Left ventricle myocardium superior (tissue), 1 donor: ENCODE measurements at places on chromosomes 13 and 19.

- no peak for DNase-seq
These were observed 142.5 kb downstream of the SLC7A1 start for GRCh38 chr13:29452773-29453616.

DNA sequence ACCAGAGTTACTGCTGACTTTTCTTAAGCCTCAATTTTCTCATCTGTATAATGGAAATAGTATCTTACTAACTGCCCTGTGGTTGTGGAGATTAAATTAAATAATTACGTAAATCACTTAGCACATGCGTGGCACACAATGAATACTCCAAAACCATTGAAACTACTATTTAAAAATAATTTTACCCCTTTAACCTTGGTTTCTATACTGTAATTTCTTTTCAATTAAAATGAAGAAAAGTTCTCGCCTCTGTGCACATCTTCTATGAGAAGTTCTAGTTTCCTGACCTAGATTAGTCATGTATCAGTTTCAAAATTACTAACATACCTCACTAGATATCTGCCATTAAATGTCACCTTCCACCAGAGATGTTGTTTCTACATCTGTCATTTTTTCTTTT, 5.7 kb downstream of the SLITRK1 start:
- DNase-seq, result no peak

DNA sequence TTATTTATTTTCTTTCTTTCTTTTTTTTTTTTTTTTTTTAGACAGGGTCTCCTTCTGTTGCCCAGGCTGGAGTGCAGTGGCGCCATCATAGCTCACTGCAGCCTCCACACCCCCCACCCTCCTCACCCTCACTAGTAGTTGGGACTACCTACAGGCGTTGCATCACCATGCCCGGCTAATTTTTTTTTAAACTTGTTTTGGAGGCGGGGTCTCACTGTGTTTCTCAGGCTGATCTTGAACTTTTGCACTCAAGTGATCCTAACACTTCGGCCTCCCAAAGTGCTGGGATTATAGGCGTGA, 33.6 kb downstream of the GJA3 start:
- DNase-seq, result no peak

DNA sequence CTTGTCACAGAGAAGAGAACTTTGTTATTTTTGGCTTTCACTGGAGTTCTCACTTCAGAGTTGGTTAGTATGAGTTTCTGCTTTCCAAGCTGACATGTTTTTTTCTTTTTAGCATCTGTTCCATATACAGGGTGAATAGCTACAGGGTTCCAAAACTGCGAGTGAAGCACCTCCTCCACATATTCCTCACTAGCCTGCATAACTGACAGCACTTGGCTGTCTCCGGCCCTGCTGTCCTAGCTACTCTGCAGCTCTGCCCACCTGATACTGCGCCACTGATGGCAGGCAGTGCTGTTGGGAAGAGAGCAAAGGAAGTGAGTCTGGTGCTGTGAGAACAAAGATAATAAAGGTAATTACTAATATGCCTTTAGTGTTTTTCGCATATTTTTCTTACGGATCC, 6.8 kb downstream of the ATP8A2 start:
- no peak for DNase-seq

DNA sequence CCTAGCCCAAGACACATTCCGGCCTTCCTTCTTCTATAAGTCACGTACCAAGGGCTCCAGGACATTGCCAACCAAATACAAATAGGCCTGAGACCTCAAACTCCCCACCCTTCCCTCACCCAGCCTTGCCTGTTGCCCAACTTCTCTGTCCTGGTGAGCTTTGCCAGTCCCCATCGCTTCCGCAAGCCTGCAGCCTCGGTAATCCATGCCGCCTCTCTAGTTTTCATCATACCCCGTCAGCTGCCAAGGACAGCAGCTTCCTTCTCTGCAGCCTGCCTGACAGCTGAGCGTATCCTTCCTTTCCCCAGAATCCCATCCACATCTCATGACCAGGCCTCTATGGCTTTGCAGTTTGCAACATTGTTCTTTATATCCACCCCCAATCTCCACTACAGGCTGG, 36.6 kb upstream of the POMP start:
- peak; percentile 55 for DNase-seq

GRCh38 chr13:103238441-103238840, 172.2 kb upstream of the SLC10A2 start:
- DNase-seq, result no peak

DNA sequence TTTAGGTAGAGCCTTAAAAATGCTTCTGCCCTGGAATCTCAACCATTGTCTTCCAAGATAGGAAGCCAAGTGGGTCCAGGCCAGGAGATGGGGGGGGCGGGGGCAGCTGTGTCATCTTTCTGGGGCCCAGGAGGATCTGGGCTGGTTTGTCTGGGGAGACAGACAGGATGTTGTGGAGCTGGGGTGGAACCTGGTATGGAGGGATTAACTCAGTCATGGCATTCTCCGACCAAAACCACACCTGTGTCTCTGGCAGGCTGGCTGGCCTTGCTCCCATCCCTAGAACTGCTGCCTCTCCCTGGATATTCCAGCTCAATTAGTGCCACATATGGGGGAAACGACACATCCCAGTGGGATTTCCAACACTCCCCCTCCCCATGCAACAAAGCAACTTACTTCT, 2.7 kb upstream of the MAP2K7 start:
- DNase-seq, result no peak

DNA sequence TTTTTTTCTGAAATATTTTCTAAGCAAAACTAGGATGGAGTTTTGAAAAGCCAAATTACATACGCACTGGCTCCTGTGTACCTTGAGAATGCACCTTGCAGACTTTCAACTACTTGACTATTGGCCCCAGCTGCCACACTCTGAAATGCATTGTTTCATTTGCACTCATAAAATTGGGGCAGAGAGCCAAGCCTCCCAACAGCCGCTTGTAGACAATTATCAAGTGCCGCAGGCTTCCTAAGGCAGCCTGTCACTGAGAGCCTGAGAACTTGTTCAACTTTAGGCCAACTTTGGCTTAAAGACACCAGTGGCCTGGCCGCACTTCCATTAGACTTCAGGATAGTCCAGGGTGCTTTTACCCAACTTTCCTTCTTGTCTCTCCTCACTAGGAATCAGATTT, 115.7 kb upstream of the STARD13 start:
- peak; percentile 43 for DNase-seq

DNA sequence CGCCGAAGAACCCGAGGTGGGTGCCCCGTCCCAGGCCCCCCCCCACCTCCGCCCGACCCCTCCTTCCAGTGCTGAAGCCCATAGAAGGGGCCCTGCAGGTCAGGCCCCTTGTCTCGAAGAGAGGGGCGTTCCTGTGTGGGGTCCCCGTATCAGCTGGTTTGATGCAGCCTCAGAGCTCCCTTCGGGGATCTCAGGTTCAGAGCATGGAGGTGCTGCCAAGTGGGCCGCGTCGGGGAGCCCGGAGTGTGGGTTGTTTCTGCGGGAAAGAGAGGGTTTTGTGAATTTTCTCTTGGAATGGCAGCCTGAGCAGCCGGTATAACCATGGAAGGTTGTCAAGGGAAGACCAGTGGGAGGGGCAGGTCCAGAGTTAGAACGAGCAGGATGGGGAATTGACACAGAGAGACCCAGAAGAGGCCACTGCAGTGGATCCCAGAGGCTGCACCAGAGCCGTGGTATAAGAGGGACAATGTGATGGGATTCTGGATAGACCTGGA, 384 bp downstream of the TRAPPC2B start:
- DNase-seq, result no peak

DNA sequence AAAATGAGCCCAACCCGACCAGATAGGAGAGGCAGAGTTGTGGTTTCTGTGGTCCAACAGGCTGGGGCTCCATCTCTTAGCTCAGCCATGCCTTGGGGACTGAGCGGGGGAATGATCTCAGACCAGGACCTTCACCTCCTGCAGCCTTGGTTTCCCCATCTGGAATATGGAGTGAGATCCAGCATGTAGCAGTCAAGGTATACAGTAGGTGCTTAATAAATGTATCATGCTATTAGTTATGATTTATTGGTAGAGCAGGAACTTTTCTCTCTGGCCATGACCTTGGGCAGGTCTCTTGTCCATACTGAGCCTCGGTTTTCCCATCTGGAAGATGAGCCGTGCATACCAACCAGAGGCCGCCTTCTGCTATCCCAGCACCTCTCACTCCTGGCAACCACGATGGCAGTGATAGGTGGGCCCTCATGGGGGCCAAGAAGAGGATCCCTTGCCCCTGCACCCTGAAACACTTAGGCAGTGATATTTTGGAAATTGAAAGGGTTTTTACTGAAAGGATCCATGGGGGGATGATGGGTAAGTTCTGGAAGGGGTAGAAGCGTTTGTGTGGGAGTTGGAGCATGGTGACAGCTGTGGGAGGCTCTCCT, 9.1 kb downstream of the TM6SF2 start:
- no peak for DNase-seq

DNA sequence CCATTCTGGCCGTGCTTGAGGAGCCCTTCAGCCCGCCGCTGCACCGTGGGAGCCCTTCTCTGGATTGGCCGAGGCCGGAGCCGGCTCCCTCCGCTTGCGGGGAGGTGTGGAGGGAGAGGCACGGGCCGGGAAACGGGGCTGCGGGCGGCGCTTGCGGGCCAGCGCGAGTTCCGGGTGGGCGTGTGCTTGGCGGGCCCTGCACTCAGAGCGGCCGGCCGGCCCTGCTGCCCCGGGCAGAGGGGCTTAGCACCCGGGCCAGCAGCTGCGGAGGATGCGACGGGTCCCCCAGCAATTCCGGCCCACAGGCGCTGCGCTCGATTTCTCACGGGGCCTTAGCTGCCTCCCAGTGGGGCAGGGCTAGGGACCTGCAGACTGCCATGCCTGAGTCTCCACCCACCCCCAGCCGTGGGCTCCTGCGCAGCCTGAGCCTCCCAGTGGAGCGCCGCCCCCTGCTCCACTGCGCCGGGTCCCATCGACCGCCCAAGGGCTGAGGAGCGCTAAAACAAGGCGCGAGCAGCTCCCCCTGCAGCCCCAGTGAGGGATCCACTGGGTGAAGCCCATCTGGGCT, 76.5 kb downstream of the PCDH20 start:
- no peak for DNase-seq

- peak; percentile 78 for DNase-seq
These were observed 1.3 kb downstream of the TRIP10 start for GRCh38 chr19:6740589-6741343.

- DNase-seq, result peak; percentile 19
These were observed 11.5 kb downstream of the EPN1 start for GRCh38 chr19:55686311-55687050.

GRCh38 chr13:79943346-79944023, 397.4 kb downstream of the SPRY2 start:
- no peak for DNase-seq

- no peak for DNase-seq
These were observed 441.5 kb downstream of the DIAPH3 start for GRCh38 chr13:59721926-59722910.

DNA sequence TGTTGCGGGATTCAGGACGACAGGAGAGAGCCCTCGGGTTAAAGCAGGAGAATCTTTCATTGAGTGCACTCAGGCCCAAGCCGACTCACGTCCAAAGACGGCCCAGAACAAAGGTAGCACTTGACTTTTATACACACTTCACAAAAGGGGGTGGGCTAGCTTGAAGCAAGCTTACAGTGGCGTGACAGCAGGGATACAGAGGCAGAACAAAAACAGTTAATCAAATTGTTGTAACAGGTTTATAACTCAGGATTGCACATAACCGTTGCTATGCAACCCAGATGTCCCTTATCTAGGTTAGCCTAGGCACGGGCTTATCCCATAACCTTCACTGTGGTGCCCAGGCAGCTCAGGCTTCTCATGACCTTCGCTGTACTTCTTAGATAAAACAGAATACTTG, 2.0 kb downstream of the MED25 start:
- no peak for DNase-seq

DNA sequence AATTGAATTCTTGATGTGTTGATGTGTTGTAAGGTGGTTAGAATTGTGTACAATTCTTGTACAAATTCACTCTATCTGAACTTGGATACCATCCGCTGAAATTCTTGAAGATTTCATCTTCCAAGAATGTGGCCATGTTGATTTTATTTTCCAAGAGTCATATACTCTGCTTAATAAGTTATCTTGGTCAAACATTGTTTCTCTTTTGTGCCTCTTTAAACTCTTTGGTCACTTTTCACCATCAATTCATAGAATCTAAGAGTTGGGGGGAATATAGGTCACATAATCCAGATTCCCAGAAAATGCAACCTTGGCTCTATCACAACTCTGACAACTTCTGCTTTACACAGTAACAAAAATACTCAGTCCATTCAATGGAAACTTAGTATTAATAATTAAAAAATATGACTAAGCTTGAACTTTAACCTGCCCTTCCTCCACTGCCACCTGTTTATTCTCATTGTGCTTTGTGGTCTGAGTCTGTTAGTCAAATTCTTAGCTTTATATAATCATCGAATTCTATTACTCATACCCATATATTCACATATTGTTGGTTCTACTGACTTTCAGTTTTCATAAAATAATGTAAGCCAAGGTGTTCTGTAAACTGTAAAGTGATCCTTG, 373.2 kb downstream of the LMO7 start:
- DNase-seq, result no peak

DNA sequence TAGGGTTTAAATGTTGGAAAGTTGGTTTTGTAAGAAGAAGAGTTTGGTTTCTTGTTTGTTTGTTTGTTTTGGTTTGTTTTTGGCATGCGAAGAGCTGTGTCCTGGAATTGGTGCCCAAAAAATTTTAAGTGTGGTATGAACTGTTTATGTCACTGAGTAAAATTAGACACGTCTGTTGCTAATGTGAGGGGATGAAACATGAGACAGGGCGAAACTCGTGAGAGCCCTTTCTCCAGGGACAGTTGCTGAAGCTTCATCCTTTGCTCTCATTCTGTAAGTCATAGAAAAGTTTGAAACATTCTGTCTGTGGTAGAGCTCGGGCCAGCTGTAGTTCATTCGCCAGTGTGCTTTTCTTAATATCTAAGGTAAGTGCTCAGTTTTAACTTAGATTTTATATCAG, at the start of gene SGCG:
Gene SGCG, plus strand, starts transcription at position 269 of the 400 bp plus-strand sequence. CDS start 22,716 bp downstream, outside the sequence.
- DNase-seq, result no peak

GRCh38 chr19:58558066-58558622, at the start of gene UBE2M:
TSS of gene UBE2M (minus strand) at chr19:58558611. CDS start at chr19:58558381, 230 bp downstream.
- peak; percentile 94 for DNase-seq

GRCh38 chr19:31991984-31992655, 353.3 kb upstream of the ZNF507 start:
- DNase-seq, result no peak

DNA sequence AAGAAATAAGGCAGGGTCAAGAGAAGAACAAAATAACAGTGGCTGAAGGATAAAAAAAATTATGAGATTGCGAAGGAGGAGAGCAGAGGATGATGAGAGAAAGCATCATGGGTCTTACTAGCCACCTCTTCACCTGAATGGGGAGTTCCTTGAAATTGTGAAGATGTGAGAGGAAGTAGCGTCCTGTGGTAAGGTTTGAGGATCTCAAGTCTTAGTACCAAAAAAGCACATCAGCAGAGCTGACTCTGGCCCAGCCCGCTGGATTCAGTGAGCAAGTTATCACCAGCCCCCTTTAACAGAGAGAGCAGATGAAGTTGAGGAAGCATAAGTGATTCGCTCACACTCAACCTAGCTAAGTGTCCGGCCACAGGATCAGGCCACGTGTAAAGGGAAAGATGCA, 61.8 kb downstream of the RXFP2 start:
- no peak for DNase-seq

- DNase-seq, result no peak
These were observed 348.3 kb downstream of the TDRD3 start for GRCh38 chr13:60745343-60745742.
